GM23338 (cell line): ENCODE measurements at places on chromosomes 12 and 14.
A peak's percentile ranks its signal among the peaks of the same experiment; 100 is the strongest.

DNA sequence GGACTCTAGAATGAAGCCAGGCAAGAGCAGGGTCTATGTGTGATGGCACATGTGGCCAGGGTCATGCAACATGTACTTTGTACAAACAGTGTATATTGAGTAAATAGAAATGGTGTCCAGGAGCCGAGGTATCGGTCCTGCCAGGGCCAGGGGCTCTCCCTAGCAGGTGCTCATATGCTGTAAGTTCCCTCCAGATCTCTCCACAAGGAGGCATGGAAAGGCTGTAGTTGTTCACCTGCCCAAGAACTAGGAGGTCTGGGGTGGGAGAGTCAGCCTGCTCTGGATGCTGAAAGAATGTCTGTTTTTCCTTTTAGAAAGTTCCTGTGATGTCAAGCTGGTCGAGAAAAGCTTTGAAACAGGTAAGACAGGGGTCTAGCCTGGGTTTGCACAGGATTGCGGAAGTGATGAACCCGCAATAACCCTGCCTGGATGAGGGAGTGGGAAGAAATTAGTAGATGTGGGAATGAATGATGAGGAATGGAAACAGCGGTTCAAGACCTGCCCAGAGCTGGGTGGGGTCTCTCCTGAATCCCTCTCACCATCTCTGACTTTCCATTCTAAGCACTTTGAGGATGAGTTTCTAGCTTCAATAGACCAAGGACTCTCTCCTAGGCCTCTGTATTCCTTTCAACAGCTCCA lies 39.6 kb downstream of the DAD1 start:
- peak overlapping the region; percentile 92 for H3K27ac ChIP-seq
- no peaks in the 10 kb centered on the region for H3K27me3 ChIP-seq
- DNase-seq, result no peak
- no peak overlapping the region for H3K4me3 ChIP-seq

DNA sequence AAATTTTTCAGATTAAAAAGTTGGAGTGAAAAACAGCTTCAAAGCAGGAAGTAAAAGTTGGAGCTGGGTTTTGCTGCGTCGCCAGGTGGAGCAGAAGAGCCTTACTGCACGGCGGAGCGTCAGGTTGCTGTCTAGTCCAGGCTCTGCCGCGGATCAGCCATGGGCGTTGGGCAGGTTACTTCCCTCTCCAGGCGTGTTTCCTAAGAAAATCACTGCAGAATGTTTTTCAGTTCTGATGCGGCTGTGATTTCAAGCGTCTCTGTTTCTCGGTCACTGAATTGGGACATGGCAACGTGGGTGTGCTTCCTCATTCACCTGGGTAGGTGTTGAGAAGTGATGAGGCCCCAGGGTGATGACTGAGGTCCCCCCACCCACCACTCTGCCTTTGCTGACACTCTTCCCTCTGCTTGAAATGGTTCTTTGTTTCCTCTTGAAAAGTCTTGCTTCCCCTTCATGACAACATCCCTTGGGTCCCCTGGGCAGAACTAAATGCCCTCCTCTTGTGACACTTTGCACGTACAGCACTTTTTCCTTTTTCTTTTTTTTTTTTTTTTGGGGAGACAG lies 7.6 kb downstream of the EVL start:
- H3K27me3 ChIP-seq, result no peaks in the 10 kb centered on the region
- no peaks in the 10 kb centered on the region for H3K36me3 ChIP-seq
- H3K27ac ChIP-seq, result no peak overlapping the region
- H3K4me1 ChIP-seq, result no peaks in the 10 kb centered on the region

DNA sequence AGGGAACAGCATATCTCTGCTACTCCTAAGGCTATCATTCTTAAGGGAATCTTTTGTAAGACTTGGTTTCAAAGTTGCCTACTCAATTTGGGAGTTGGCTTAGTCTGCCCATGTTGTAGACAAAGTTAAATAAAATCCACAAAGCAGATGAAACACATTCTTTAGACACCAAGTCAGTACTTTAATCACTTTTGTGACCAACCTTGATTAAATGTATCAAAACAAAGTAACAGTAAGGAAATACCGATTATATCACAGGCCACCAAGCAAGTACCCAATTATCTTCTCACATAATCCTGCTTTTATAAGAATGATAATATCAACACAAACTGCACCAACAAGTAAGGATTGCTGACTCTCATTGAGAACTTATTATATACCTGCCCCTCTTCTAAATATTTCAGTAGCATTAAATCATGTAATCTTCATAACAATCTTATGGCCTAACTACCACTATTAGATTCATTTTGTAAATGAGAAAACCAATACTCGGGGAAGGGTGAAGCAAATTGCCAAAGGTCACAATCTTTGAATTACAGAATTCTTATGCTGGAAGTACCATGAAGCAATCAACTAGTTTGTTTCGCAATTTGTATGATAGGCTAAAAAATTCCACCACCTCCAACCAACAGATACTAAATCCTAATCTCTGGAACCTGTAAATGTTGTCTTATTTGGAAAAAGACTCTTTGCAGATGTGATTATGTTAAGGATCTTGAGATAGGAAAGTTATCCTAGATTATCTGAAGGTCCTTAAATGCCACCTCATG lies 12.6 kb upstream of the DIO2 start:
- no peak overlapping the region for H3K4me3 ChIP-seq
- no peak for DNase-seq
- no peak overlapping the region for H3K27ac ChIP-seq
- no peaks in the 10 kb centered on the region for H3K4me1 ChIP-seq

- H3K36me3 ChIP-seq, result no peaks in the 10 kb centered on the region
- peaks cover 9% of the 10 kb centered on the region; the same call in 1 of the 2 replicates for H3K4me1 ChIP-seq
- H3K4me3 ChIP-seq, result peak overlapping the region; percentile 17; the same call in 1 of the 2 replicates
- no peaks in the 10 kb centered on the region for H3K27me3 ChIP-seq
- no peak overlapping the region for H3K27ac ChIP-seq
Observed at GRCh38 chr12:122064780-122065588, 13.6 kb upstream of the MLXIP start.

DNA sequence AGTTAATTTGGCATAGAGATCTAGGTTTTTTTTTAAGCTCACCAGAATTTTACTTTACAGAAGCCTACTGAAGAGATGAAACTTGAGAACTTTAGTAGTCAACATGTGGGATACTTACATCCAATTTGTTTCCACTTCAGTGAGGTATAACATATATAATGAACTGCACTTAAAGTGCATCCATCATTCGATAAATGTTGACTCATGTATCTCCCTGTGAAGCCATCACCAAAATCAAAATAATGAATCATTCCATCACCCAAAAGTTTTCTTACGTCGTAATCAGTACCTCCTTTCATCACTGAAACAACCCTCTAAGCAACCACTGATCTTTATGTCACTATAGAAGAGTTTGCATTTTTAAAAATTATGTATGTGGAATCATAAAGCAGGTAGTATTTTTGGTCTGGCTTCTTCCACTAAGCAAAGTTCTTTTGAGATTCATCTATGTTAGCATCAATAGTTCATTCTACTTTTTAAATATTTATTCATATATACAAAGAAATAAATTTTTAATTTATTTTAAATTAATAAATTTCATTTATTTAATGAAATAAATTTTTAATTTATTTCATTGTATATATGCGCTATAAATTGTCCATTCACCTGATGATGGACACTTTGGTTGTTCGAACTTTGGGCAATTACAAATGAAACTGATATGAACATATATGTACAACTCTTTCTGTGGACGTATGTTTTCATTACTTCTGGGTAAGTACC lies 2.0 kb upstream of the CPNE8 start:
- H3K27me3 ChIP-seq, result peaks cover 7% of the 10 kb centered on the region; the same call in 1 of the 2 replicates
- DNase-seq, result no peak
- H3K36me3 ChIP-seq, result no peaks in the 10 kb centered on the region
- peaks cover 21% of the 10 kb centered on the region for H3K4me1 ChIP-seq
- H3K27ac ChIP-seq, result no peak overlapping the region
- H3K4me3 ChIP-seq, result peak overlapping the region; percentile 85

DNA sequence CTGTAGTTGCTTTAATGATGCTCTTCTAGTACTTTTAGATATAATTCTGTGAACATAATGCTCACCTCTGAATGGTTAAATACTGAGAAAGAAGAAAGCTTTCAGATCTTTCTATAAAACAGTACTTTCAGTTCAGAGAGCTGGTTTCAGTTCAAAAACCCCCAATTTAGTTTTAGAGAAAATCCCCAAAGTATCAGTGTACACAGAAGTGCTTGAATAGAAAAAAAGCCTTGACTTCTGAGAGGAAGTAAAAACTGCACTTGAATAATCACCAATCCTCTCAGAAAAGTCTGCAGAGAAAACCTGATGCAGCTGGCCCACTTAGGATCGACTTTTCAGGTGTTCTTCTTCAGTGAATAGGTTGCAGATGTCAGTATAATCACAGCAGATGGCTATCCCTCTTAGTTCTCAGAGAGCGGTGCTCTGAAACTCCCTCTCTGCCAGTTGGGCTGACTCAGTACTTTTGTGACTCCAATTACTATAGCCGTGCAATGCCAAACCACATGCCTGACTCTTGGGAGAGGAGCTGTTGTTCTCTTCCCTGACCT lies 616.3 kb downstream of the LRFN5 start:
- no peaks in the 10 kb centered on the region for H3K4me1 ChIP-seq
- no peak overlapping the region for H3K27ac ChIP-seq
- no peak overlapping the region for H3K4me3 ChIP-seq
- H3K36me3 ChIP-seq, result no peaks in the 10 kb centered on the region
- peak; percentile 8 for DNase-seq
